ENCODE measurements at places on chromosomes 1 and 21.

- no peak for DNase-seq
Measured at GRCh38 chr21:21605521-21605920, 607.3 kb downstream of the NCAM2 start.

- no peak for DNase-seq
Measured at GRCh38 chr1:100397681-100398080, 45.4 kb downstream of the CDC14A start.

DNA sequence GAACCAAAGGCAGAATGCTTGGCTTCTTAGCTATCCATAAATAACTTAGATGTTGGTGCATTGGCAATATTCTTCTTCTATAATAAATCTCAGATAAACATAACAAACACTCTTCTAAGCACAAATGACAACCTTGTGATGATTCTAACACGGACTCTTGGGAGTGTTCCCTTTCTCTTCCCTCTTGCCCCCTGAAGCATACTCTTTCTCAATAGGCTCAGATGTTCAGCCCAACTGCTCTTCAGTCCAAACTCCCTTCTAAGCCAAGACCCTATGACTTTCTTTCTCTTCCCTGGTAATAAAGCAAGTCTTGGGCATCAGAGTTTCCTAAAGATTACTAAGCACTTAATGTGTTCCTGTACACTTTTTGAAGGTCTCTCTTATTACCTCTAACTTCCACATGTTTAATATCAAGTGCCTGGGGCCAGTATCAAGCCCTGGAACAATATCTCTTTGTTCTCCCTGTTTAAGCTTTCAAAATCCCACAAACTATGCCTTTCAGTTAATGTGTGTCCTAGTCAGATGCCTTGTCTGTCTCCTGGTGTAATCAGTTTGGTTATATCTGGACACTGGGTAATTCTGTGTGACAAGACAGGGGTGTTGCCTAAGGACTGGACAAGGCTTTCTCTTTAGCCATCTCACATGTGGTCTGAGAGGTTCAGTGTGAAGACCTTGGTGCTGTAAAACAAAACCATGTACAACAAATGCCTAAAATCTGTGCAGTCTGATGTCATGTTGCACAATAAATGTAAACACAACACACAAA, 92.9 kb upstream of the IVNS1ABP start:
- no peak for DNase-seq

GRCh38 chr1:112417271-112417670, 21.3 kb downstream of the CTTNBP2NL start:
- no peak for DNase-seq

GRCh38 chr1:206608108-206608698, 4.1 kb downstream of the EIF2D start:
- DNase-seq: peak; percentile 69

DNA sequence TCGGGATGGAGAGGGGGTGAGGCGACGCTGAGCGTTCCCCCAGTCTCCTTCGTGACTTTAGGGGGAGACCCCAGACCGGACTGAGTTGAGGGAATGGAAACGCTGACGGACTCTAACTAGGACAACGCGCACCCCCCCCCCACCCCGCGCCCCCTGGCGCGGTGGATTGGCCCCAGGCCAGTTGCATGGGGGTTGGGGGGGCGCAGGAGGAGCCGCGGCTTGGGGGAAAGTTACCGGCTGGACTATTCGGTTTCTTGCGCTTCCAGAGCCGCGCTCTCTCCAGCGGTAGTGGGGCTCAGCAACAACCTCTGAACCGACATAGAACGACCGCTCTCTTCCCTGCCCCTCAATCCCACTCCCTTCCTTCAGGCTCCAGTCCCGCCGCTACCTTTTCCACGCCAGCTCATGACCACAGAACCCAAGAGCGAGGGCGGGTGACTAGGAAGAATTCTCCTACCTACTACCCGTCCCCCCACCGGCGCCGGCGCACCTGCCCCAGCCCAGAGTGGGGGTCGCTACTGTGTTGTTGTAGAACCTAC, 694 bp downstream of the ZBTB7B start:
- peak; percentile 72 for DNase-seq

GRCh38 chr1:243848858-243849420, 1.1 kb downstream of the AKT3 start:
- DNase-seq: peak; percentile 88

GRCh38 chr1:32111789-32112188, 3.9 kb downstream of the KPNA6 start:
- no peak for DNase-seq

- no peak for DNase-seq
Measured at GRCh38 chr1:71944006-71944405, 338.3 kb downstream of the NEGR1 start.

DNA sequence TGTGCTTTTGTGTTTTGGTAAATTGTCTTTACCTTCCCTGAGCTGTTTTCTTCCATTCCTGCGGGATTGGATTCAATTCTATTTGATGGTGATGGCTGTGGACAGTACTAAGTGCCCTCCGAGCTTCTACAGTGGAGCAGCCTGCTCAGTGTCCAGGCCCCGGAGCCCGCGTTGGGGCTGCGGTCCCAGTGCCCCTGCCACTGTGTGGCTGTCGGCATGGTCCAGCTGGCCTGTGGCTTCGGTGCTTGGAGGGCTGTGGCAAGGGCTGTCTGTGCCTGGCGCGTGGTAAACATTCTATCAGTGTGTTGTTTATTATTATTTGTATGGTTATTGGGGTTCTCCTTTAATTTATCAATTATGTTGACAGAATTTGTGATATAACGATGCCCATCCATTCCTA, 109.1 kb upstream of the COL6A1 start:
- no peak for DNase-seq

DNA sequence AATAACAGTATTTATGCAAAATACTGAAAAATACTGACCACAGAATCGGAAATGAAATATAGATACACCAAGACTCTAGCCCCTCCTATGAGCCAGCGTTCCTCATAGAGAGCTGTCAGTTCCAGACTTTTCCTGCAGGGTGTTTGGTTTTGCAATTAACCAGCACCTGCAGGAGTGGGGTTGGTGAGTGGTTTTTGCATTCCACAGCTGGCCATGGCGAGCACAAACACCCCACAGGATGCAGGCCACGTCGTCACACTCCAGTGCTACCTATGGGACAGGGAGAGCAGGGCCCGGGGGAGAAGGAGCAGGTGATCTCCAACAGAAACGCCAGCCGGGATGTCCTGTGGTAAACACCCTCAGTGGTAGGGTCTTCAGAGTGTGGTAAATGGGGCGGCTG, 94.1 kb downstream of the ERG start:
- DNase-seq: no peak

DNA sequence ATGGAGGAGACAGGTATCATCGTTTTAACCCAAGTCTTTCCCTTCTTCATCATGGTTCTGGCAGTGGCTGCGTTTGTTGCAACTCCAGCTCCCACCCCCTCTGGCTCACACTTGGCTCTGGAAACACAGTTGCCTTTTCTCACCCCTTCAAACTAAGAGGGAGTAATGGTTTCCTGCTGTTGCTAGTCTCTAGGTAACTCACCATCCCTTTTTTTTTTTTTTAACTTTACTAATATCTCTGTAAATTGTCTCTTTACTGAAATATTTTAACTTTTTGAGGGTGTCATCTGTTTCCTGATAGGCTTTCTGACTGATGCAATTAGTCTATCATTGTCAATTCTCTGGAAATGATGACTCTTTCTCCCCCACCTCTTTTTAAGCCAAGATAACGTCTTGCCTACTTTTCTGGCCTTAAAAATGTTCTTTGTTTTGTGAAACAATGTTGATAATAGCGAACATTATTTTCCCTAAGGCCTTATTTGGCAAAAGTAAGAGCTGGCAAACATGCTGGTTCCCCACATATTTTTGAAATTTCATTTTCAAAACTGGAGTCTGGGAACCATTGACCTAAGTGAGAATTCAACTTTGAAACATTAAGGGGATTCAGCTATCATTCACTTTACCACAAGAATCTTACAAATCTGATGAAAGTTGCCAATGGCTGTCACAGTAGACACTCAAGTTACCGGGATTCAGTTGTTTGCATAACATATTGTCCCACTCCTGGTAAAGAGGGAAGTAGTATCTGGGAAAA, 85.3 kb downstream of the LEPR start:
- DNase-seq: no peak

GRCh38 chr1:41109310-41110197, 88.0 kb upstream of the SLFNL1 start:
- DNase-seq: peak; percentile 80

DNA sequence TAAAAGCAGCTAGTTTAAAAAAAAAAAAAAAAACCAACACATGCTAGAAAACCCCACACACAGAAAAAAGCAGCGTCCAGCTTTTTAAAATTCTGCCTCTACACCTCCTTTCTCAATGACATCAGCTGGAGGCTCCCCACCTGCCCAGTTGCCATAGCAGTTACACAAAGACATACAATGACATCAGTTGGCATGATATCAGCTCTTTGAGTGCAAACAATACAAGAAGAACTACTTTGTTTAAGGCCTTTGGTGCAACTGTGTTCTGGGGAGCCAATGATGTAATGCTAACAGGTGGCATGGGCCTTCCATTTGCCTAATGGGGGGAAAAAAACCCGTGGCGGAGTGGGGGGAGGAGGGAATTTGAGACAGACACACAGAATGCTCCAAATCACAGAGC, 32.9 kb downstream of the DUSP10 start:
- no peak for DNase-seq

DNA sequence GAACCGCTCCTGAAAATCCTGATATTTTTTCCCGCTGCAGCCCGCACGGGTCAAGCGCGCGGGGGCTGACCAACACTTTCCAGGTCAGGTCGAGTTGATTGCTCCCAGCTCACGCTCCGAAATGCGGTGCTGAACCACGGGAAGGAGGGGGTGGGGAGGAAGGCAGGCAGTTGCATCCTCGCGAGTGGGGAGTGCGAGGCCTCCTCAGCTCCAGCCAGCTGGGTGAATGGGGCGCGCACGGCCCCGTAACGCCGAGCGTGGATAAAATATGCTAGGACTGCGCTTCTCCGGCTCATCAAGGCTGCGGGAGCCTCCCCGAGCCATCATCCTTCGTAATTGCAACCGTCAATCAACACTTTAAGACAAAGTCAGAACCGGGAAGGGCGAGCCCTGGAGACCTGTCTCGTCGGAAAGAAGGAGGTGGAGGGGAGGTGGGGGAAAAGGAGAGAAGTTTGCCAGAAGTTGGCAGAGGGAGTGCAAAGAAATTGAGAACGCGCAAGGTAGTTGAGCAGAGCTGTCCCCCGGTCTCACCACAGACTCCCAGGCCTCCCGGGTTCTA, 8.0 kb downstream of the NR5A2 start:
- peak; percentile 52 for DNase-seq

GRCh38 chr1:85330711-85331290, 54.4 kb upstream of the BCL10 start:
- DNase-seq: peak; percentile 67

- DNase-seq: no peak
Measured at GRCh38 chr1:59218521-59219236, 78.2 kb upstream of the FGGY start.

DNA sequence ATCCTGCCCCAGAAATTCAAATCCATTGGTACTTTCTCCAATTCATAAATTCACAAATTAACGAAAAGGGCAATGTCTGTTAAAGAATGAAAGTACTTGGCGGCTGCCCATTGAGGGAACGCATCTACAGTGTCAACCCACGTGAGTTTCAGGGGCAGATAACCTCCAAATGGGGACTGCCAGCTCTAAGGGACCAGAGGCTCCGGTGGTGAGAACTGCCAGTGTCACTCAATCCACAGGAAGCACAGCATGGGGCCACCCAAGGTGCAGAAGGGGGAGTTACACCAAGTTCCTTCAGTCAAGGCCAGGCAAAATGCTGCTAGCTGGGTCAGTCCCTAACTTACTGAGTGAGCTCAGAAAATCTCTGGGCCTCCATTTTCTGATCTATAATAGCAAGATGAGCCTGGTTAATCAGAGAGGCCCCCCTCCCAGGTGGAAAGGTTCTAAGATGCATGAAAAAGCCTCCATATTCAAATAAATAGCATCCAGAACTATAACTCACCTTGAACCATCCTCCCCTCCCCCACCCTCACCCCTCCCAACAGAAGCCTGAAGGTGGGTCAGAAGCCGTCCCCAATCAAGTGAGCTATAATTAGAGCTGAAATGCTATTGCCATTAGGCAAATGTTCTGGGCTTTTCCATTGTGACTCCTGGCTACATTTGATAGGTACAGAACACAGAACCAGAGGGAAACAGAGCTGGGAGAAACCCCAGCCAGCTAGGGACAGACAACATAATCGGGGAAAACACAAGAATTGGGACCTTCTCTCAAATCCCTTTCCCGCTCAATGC, 41.7 kb downstream of the LRP8 start:
- DNase-seq: no peak

GRCh38 chr1:221100611-221101010, 221.4 kb downstream of the HLX start:
- DNase-seq: no peak

- DNase-seq: no peak
Measured at GRCh38 chr1:111538343-111539025, 35.1 kb upstream of the ADORA3 start.

GRCh38 chr1:26043765-26044164, 2.2 kb downstream of the SLC30A2 start:
- DNase-seq: no peak

GRCh38 chr1:109216662-109217061, 2.9 kb downstream of the SARS1 start:
- no peak for DNase-seq

- no peak for DNase-seq
Measured at GRCh38 chr1:41362749-41363590, 1.7 kb downstream of the FOXO6 start.

DNA sequence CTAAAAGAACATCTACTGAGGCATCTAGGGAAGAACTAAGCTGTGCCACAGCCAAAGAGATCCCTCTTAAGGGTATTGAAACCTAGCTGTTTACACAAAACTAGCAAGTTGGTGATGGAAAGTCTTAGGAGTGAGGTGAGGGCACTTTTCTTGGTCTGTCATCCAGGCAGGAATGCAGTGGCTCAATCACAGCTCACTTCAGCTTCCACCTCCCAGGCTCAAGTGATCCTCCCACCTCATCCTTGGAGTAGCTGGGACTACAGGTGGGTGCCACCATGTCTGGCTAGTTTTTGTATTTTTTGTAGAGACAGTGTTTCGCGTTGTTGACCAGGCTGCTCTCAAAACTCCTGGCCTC, 2.4 kb downstream of the PLEKHO1 start:
- no peak for DNase-seq

GRCh38 chr1:231563247-231563646, 34.8 kb downstream of the TSNAX start:
- DNase-seq: no peak

GRCh38 chr1:159763686-159764085, 17.1 kb upstream of the DUSP23 start:
- no peak for DNase-seq

- no peak for DNase-seq
Measured at GRCh38 chr1:181931873-181932272, 129.6 kb downstream of the ZNF648 start.

- DNase-seq: no peak
Measured at GRCh38 chr1:154624746-154625643, 17.0 kb upstream of the ADAR start.

DNA sequence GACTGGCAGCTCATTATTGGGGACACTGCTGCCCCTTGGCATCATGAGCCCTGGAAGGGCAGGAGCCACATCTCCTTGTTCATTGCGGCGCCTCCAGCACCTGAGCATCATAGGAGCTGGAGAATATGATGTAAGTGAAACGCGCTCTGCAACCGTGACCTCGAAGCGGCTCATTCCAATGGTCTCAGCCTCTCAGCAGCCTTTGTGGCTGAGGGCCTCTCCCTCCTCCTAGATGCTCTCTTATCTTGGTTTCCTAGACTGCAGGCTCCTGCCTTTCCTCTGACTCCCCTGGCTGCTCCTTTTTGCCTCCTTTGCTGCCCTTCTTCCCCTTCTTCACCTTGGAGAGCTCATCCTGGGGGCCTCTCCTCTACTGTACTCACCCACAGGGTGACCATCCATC, 83.6 kb upstream of the CASZ1 start:
- no peak for DNase-seq

Measured in islet precursor cell (in vitro differentiated cells).